ENCODE measurements at places on chromosomes 4 and X.

DNA sequence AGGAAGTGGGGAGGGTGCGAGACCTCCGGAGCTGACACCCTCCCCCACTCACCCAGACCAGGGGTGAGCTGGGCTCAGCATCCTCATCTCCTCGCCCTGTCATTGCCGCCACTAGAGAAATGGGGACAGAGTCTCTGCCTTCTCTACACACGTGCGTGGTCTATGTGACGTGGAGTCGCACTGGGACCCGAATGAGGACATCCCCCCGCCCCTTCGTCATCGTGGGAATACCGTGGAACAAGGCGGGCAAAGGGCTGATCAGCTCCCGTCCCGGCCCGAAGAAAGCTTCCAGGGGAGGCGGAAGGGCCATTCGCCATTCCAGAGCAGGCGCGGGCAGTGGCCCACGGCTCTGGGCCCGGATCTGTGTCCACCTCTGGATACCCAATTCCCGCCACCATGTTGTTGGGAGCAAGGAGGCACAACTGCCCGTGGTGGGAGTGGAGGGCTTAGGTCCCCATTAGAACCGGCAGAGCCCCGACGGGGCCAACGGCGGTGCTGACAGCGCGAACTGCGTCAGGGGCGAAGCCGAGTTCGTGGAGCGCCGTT, 12.0 kb downstream of the HMX1 start:
- DNase-seq, result no peak

DNA sequence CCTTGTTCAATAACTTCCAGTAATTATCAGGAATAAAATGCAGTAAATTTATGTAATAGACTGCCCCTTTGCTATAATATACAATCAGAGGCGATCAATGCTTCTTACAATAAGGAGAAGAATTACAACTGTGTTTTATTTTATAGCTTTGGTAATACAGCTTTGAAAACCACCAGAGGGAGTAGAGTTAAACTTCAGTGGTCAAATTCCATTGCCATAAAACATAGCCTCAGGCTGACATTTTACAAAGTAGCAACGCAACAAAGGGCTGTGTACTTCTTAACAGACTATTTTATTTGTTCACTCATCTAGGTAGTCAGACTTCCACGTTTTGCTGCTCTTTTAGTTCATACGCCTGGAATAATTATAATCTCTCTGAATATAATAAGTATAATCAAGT, 58.5 kb downstream of the TEX13C start:
- DNase-seq, result no peak

DNA sequence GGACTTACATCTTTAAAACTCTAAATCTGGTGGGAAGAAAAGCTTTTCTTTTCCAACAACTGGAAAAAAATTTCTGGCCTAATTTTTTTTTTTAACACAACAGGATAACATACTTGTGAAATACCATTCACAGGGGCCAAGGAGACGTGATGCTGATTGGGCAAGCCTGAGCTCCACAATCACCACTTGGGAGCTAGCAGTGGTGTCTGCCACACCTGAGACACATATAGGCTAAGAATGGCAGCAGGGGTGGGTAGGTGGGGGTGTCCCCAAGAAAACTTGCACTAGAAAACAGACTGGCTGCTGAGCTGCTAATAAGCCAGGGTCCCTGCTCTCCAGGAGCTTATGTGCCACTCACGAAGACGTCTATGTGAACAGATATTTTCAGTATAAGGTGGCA, 5.6 kb upstream of the PKD2 start:
- no peak for DNase-seq

GRCh38 chrX:29470030-29470429, 745.3 kb upstream of the MAGEB2 start:
- DNase-seq, result no peak

DNA sequence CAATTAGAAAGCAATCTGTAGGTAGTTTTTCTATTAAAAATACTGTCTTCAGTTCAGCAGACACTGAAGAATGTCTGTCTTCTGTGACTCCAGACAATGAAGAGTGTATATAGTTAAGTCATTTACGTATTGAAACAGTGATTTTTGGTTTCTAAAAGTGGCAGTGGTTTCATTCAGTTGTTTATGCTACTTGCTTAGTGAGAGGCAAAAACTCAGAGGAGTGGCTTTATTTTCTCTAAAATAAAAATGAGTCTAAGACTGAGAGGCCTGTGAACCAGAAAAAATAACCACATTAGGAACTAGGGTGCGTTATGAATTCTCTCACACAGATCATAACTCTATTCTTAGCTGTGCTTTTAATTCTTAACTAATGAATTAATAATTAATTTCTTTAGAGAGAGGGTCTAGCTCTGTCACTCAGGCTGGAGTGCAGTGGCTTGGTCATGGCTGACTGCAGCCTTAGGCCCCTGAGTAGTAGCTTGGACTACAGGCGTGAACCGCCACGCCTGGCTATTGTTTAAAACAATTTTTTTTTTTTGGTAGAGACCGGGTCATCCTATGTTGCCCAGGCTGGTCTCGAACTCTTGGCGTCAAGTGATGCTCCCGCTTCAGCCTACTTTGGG, 31.4 kb downstream of the FREM3 start:
- no peak for DNase-seq
